ENCODE measurements at places on chromosomes 12 and 14.

- no peak for DNase-seq
Observed at GRCh38 chr12:9348906-9349518, 140.8 kb upstream of the PZP start.

GRCh38 chr12:132307976-132308852 is 21.2 kb downstream of the GALNT9 start:
- no peak for DNase-seq

DNA sequence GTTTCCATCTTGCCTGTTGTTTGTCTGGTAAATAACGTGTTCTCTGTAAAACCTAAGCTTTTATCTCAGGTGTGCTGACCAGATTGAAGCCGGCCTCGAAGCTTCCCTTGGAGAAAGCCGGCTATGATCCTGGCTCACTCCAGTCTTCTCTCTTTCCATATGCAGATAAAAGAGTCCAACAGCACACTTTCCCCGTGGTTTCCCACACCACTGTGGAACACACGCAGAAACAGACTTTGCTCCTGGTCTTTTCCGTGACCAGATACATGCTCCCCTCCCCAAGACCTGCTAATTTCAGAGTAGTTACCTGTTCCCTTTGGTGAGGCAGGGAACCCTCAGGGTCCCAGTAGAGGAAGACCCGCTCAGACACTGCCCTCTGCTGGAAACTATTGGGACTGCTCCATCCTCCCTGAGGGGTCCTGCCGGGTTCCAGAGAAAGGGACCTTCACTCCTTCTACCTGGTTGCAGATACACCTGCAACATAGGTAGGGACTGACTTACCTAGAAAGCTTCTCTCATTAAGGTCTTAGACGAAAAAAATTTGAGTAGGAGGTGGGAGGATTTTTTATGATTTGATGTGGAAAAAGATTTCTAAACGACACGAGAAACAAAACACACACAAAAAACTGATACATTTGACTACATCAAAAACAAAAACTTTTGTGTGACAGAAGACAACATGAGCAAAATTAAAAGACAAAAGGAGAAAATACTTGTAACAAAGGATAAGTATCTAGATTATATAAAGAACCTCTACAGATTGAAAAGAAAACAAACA is 415.4 kb upstream of the CCDC196 start:
- no peak for DNase-seq

- DNase-seq, result no peak
Observed at GRCh38 chr12:20423557-20423956, 55.2 kb downstream of the PDE3A start.

- DNase-seq, result no peak
Observed at GRCh38 chr12:51669271-51669670, 78.2 kb downstream of the SCN8A start.
